HS-5 (cell line): ENCODE measurements at places on chromosomes 4 and X.

DNA sequence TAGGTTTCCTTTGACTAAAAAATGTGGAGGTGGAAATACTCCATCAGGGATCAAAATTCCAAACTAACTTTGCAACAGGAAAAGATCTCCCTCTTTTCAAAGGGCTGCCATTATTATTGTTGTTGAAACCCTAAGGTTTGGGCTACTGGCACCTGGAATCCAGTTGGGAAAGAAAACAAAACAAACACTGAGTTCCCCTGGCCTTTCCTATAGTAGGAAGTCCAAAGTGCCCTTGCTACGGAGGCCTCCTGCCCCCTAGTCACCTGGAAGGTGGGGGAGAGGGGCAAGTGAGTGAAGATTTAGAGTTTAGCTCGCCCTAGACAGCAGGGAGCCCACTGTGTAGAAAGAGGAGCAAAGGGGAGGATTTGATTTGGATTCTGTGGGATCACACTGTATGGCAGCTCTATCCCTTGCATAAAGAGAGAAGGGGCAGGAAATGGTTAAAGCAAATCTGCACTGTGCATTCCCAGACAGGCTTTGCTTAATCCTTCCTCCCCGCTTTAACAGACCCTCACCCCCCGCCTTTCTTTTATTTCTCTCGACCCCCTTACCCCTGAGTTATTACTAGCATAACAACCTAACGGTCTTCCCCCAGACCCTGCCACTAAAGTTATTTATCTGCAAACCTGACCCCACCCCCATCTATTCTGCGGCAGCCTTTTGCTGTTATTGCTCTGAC, 627 bp upstream of the FAT4 start:
- no peak for DNase-seq

DNA sequence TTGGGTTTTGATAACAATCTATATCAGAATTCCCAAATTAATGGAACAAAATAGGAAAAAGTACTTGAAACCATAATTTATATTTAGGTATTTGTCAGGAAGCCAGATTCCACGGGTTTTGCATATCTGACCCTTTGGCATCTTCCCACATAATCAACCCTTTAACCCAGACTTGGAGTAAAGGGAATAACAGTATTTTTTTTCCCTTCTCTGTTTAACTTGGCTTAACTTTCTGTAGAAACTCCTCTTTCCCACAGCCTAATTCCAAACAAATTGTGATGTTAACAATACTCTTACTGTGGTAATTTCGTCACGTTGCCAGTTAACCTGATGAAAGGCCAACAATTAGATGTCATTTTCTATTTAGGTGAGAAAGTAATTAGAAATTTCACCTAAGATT, 49.4 kb upstream of the GUCY1A1 start:
- DNase-seq: no peak

DNA sequence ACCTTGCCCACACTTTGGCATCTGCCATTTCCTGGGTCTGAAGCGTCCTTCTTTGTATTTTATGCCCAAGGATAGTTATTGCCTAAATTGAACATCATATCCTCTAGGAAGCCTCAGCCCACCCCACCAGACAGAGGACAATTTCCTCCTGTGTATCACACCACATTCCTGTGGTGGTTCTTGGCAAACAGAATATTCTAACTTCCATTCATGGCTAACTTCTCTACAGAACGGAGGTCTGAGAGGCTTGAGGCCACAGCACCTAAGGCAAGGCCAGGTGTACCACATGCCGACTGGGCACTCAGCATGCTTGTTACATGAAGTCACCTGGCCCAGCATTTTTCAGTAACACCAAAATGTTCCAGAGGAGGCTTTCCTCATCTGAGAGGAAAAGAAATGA, 42.4 kb downstream of the CD99L2 start:
- no peak for DNase-seq

GRCh38 chr4:6495296-6495590, 22.8 kb upstream of the PPP2R2C start:
- DNase-seq: no peak

DNA sequence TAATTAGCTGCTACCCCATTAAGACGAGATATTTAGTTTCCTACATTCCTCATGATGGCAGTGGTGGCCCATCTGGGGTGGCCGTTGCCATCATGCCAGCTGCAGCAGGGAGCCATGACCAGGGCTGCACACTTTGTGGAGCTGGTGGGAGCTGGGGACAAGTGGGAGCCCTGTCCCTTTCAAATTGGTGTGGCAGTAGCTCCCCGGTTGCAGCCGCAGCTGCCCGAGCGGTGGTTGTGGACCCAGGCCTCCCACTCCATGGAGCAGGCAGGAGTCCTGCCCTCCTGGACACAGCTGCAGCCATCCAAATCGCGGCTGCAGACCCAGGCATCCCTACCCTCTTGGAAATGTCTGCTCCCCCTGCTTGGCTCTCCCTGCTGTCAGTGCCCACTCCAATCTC, 9.3 kb upstream of the SYTL5 start:
- DNase-seq: no peak

- DNase-seq: no peak
Measured at GRCh38 chrX:57587607-57588006, 4.2 kb upstream of the ZXDB start.

- peak; percentile 10 for DNase-seq
Measured at GRCh38 chr4:54658252-54659093, 716 bp downstream of the KIT start.

GRCh38 chr4:38958453-38959190, 73.6 kb downstream of the TMEM156 start:
- no peak for DNase-seq

- no peak for DNase-seq
Measured at GRCh38 chr4:184790826-184791225, 34.9 kb downstream of the ACSL1 start.

DNA sequence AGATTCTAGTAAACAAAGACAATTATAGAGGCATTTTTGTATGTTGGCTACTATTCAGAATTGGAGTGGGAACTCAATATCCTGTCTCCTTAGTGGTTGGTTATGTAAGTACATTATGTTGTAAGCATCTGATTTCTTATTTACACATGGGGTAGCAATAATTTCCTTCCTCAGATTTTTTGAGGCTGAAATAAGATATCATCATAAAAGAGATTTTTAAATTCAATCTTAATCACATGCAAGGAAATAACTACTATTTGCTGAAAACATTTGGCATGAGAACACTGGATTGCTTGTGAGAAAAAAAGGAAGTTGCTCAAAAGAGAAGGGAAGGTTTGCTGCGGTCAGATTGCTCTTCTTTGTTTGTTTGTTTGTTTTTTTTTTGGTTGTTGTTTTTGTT, 437.7 kb upstream of the HS3ST1 start:
- DNase-seq: no peak

GRCh38 chr4:17373666-17374065, 138.2 kb downstream of the QDPR start:
- DNase-seq: no peak

GRCh38 chrX:37701588-37701987, 16.0 kb downstream of the XK start:
- no peak for DNase-seq

GRCh38 chrX:49187526-49187925, 1.4 kb upstream of the PRICKLE3 start:
- DNase-seq: no peak

GRCh38 chrX:40543661-40544328, 37.0 kb upstream of the ATP6AP2 start:
- DNase-seq: no peak

DNA sequence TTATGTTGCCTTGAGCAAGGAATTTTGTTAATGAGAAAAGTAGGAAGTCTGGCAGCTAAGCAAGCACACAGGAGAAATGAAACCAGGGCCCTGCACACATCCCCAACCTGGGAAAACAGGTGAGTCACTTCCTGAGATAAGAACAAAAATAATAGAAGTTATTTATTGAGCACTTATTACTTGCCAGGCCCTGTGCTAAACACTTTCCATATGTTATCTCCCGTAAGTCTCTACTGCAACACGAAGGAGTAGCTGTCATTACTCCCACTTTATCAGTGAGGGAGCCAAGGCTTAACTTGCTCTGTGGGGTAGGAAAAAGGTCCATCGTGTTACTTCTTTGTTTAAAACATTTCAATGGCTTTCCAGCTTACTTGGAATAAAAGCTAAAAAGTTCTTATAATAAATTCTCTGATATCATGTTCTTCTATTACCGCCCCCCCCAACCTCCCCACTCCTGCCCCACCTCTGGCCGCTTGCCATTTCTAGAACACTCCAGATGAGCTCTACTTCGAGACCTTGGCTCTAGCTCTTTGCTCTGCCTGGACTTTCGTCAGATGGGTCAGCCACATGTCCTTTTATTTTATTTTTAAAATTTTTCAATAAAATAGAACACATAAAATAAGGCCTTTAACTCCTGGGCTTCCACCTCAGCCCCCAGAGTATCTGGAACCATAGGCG, 36.3 kb upstream of the PLAC8 start:
- DNase-seq: no peak

- DNase-seq: no peak
Measured at GRCh38 chr4:98283219-98284189, 22.3 kb downstream of the RAP1GDS1 start.

DNA sequence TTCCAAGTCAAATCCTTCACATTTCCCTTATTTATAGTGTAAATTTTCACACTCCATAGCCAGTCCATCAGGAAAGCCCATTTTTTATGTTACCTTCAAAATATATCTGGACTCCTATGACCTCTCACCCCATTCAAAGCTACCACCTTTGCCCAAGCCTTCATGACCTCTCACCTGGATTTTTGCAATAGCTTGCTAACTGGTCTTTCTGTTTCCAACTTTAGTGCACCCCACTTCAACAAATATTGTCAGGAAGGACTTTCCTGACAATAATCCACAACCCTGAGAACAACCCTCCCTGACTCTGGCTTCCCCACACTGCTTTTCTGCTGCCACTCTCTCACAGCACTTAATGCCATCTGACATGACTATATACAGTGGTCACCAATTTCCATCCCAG, 33.4 kb downstream of the ASIC5 start:
- no peak for DNase-seq

GRCh38 chrX:36116222-36116621, 196.7 kb downstream of the CFAP47 start:
- peak; percentile 2 for DNase-seq

GRCh38 chr4:48109413-48110263, 24.4 kb downstream of the TXK start:
- peak; percentile 29 for DNase-seq

DNA sequence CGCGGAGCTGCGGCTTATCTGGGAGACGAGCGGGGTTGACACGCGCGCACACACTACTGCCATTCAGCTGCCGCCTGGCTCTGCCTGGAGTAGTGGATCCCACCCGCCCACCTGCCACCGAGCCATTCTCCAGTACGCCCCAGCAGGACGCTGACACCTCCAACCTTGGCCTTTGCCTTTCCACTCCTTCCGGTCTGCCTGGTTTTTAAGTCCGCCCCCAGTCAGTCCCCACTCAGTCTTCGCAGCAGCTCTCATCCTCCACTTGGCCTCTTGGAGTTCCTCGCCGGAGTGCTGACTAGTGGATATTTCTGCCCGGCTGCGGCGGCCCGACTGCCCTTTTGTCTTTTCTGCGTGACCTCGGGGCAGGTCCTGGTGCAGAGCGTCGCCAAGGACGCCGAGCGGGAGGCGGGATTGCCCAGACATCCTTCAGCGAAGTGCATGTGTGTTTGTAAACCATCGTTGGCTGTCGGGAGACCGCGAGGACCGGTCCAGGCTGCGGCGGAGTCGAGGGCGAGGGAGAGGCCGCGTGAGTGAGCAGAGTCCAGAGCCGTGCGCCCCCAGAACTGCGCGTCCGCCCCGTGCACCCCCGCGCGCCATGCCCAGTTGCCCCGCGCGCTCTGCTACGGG, 1.1 kb downstream of the SLIT2 start:
- DNase-seq: no peak

GRCh38 chr4:54731552-54731951, 73.8 kb downstream of the KIT start:
- no peak for DNase-seq

DNA sequence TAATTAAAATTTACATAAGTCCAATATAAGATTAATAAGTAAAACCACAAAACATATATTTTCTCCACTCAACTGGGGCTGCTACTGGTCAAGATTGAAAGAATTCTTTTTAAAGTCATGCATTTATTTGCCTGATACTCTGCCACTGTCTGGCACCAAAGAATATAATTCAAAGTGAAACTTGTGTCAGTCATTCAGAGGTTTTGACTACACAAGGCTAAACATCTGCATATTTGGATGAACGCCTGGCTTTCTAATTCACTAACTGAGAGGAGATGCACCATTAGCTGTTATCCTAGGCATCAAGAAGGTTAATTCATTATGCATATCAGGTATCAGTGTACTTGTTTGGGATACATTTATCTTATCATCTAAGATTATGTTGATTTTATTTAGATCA, 598.5 kb downstream of the CENPC start:
- DNase-seq: no peak

- DNase-seq: peak; percentile 86
Measured at GRCh38 chr4:26568446-26568994, 15.4 kb upstream of the TBC1D19 start.

DNA sequence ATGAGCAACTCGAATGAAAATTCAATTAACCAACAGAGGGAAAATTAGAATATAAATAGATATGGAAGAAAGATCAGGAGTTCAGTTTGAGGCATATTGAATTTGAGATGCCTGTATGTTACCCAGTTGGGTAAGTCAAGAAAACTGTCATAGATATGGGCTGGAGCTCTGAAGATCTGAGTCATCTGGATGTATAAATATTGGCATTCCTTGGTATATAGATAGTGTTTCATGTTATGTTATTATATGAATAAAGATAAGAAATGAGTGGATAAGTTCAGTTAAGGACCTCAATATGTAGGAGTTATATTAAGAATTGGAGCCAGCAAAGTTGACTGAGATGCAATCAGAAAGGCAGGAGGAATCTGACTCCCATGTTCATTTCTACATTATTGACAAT, 543.6 kb upstream of the SMIM31 start:
- peak; percentile 13 for DNase-seq

DNA sequence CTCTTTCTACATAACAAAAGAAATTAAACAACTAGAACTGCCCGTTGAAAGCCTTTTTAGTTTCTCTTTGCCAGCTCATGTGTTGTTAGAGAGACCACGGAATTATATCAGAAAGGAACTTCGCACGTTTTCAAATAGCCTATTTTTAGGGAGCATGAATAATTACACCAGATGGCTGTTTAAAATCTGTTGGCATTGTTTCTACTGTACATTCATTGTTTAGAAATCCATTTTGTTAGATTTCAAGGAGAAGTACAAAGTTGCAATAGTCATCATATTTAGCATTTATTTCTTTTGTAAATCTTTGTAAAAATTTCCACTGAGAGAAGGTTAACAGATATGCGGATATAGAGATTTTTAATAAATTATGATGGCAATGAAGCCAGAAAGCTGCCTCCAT, 403.0 kb upstream of the HS3ST1 start:
- DNase-seq: no peak

- DNase-seq: no peak
Measured at GRCh38 chr4:41307638-41308037, 50.9 kb downstream of the UCHL1 start.

DNA sequence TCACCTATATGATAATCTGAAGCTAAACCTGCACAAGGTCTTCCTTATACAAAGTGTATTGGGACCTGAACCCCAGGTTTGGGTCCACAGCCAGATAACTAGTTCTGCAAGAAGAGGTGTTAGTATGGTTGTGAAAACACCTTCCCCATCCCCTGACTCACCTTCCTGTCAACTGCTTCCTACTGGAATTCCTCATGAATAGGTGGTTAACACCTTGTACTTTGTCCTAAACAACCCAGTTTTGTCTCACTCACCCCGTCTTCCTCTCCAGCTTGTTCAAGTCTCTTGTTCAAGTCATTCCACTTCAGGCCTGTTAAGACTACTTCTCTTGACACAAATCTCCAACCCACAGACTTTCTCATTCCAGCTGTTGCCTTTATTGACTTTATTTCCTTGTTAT, 45.5 kb downstream of the CCNG2 start:
- DNase-seq: no peak

- DNase-seq: no peak
Measured at GRCh38 chr4:10117359-10118047, 904 bp upstream of the WDR1 start.
